ENCODE measurements at places on chromosomes 6 and 20.

DNA sequence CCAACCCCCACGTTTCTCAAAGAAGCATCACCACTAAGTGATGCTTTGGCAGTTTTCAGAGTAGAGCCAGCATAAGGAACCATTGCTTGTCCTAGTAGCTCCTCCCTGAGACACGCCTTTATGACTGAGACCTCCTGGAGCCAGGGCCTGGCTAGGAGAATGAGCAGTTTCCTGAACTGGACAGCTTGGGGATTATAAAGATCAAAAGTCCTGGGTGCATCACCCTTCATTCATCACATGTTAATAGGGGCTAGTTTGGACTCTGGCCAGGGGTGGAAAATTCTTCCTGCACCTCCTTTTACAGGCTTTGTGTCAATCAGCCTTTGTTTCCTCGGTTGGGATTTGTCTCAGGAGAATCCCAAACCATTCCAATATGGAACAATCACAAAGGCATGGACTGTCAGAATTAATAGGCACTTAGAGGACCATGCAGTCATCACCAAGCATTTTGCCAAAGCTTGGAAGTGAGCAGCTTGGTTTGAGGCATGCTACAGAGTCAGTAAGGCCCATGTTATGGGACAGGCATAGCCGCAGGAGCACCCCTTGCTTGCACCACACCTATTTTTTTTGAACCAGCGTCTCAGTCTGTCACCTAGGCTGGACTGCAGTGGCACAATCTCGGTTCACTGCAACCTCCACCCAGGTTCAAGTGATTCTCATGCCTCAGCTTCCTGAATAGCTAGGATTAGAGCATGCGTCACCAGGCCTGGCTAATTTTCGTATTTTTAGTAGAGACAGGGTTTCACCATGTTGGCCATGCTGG, 64.9 kb upstream of the TGM3 start:
- DNase-seq = no peak

- no peak for DNase-seq
Observed at GRCh38 chr6:98310443-98310842, 523.9 kb upstream of the POU3F2 start.

DNA sequence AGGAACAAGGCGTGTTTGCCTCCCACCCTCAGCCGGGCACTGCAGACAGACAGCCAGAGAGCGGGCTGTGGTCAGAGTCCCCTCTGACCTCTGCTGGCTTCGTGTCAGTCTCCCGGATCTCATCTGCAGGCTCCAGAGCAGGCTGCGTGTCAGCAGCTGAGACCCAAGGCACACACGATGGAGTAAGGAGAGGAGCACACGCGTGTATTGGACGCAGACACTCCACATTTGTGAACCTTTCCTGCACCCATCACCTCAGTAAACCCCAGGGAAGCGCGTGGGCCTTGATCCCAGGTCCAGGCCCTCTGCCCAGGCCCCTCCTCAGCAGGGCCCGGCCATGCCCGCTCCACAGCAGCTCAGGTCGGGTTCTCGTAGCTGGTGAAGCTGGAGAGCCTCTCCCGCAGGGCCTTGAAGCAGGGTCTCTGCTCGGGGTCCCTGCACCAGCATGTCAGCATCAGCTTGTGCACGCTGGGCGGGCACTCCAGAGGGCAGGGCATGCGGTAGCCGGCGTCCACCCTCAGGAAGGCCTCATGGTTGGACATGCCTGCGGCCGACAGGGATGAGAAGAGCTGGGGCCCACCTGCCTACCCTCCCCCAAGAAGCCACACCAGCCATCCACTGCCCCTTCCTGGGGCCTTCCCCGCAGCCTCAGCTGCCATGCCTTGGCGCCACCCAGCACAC, 7.9 kb downstream of the PTK6 start:
- DNase-seq = no peak

DNA sequence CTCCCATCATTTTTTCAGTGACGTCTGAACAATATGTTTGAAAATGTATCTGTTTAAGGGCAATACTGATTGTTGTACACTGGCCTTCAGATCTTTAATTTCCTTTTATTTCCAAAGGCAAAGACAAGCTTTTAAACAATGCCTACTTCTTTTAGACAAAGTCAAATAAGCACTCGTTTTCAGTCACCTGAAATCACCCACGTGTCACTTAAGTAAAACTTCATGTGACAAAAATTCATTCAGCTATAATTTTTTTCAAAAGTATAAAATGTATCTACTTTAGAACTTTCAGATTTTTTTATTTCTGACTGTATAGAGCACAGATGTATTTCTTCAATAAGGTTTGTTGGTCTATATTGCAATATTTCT, 113.5 kb upstream of the BEND6 start:
- no peak for DNase-seq

DNA sequence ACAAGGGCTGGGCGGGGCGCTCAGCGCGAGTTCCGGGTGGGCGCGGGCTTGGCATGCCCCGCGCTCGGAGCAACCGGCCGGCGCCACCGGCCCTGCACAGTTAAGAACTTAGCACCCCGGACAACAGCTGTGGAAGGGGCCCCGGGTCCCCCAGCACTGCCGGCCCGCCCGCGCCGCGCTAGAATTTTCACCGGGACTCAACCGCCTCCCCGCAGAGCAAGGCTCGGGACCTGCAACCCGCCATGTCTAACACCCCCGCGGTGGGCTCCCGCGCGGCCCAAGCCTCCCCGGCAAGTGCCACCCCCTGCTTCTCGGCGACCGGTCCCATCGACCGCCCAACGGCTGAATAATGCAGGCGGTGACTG, 5.2 kb upstream of the PSMG4 start:
- no peak for DNase-seq

DNA sequence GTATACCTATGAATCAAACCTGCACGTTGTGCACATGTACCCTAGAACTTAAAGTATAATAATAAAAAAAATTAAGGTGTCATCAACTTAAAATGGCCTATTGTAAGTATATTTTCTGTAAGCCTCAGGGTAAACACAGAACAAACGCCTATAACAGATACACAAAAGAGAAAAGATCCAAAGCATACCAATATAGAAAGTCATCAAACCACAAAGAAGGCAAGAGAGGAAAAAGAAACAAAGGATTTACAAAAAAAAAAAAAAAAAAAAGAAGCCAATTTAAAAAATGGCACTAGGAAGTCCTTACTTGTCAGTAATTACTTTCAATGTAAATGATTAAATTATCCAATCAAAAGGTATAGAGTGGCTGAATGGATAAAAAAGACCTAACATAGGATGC, 24.6 kb upstream of the ASF1A start:
- DNase-seq = no peak

- no peak for DNase-seq
Observed at GRCh38 chr6:57302477-57302876, 15.0 kb upstream of the PRIM2 start.

GRCh38 chr20:61754976-61755778, 310.5 kb downstream of the TAF4 start:
- no peak for DNase-seq

DNA sequence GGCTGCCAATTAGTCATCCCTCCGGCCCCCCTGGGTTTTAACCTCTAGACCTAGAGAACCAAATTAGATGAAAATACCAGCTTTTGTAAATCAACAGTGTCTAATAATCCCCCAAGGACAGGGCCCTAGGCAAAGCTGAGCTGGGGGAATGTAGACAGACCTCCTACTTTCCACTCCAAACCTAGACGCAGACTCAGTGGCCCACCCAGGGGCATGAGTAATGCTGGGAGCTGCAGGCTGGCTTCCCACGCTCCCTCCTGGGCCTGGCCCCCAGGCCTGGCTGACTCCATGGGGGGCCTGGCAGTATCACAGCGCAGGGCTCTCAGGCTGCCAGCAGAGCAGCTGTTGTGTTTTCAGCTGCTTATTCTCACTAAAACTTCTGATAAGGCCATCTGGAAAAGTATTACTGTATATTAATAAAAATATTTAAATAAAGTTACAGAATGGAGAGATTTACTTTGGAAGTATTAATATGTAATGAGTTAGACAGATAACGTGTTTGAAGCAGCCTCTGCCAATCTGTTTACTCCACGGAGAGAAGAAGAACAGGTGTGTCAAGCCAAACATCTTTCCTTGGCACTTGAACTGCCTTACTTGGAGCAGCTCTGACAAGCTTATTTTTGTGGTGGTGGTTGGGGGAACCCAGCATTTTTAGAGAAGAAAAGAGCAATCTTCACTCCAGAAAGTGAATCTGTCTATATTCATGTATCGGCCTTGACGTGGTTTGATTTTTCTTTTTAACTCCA, 144.0 kb upstream of the AGPAT4 start:
- no peak for DNase-seq

GRCh38 chr20:32965581-32966373, 38.5 kb downstream of the SUN5 start:
- no peak for DNase-seq

DNA sequence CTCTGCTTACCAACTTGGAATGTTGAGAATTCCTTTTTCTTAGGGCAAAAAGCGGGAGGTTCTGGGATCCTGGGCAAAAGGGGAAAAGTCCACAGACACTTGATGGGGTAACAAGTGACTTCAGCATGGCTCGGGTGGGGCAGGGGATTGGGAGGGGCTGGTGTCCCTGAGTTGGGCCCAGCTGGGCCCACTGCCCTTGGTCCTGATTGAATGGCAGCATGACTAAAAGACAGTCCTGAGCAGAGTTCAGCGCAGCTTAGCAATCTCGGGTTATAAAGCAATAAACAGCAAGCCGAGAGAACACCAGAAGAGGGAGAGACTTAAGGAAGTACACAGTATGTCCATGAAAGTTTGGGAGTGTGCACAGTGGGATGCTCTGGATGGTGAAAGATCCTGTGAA, 5.6 kb downstream of the PPP2R5D start:
- no peak for DNase-seq
